Activated naive CD4-positive, alpha-beta T cell treated with anti-CD3 and anti-CD28 coated beads, Interleukin-2, amount 50 U/mL, for 72 hours (primary cell): ENCODE measurements at places on chromosomes 16 and 17. TPM values are rescaled to one million over a fixed set of nuclear protein-coding genes. Genes with fewer than 3 reads are reported as not detected.

GRCh38 chr17:60825351-60825750 lies 147.7 kb downstream of the BCAS3 start:
- no peak for DNase-seq

- DNase-seq: no peak
Observed at GRCh38 chr17:62668091-62668804, 40.8 kb downstream of the MRC2 start.

The PNMT gene
- 0.64 TPM for total RNA-seq

The JPT2 gene
- 66.5 TPM for total RNA-seq

DNA sequence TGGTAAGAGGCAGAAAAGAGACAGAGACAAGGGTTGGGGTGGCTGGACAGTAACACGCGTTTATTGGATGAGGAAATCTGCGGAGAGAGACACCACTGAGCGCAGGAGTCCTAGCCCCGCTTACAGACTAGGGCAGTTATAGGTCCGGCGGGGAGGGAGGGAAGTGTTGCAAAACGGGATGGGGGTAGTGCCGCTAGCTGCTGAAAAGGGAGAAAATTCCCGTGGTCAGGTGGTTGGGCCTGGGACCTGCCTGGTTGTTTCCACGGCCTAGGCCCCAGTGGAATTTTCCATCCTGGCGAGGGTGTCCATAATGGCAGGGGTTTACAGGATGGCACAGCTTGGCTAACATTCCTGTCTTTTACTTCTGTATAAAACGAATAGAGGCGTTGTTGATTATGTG lies 5.5 kb upstream of the CPHXL2 start:
- DNase-seq: no peak

DNA sequence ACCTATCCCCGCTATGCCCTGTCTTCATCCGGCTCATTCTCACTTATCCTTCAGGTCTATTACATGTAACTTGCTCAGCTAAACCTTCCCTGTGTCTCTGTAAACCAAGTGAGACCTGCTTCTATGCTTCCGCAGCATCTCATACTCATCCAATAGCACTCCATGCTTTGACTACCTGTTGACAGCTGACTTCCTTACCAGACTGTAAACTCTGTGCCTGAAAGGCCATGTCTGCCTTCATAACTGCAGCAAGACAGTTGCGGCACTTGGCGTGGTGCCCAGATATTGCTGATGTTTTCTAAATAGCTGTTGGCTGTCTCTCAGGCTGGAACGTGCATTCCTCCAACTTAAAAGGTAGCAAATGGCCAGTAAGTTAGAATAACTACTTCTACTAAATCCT lies 1.8 kb upstream of the OR1E1 start:
- DNase-seq: no peak

DNA sequence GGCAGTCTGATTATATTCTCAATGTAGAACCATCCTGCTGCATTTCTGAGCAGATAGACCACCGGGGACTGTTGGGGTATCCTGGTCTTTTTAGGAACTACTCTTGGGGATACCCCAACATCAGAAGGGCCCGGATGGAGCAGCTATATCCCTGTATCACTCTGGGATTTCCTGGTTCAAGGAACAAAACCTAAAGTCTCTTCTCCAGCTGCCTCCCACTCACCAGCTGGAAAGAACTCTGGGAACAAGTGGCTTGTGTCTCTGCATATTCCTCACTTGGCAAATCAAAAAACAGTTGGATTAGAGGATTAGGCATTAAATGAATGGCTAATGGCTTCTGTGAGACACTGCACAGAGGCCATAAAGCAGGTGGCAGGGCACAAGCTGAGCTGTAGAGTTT lies 62.3 kb upstream of the HS3ST2 start:
- DNase-seq: no peak

DNA sequence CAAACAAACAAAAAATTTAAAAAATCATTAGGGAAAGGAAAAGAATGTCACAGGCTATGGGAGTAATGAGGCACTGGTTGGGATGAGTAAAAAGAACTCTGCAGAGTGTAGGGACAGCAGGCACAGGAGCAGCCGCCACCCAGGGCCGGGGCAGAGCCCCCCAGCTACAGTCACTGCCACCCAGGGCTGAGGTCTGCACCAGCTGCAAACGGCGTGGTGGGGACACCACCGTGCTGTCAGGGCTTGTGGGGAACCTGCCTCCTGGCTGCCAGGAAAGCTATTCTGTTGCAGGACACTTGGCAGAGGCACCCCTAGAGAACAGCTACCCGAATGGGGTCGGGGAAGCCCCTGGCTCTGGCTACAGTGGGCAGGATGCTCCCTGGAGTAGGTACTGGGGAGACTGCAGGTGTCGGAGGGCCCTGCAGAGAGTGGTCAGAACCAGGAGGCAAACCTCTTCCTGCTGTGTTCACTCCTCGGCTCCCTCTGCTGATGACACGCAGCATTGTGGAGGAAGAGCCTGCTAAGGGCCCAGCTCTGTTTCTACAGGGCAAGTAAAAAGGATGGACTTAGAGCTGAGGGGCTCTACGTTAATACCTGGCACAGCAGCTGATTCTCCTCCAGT lies 32.3 kb upstream of the CAPN15 start:
- DNase-seq: no peak

- no peak for DNase-seq
Observed at GRCh38 chr17:63735691-63736090, 5.9 kb downstream of the STRADA start.

DNA sequence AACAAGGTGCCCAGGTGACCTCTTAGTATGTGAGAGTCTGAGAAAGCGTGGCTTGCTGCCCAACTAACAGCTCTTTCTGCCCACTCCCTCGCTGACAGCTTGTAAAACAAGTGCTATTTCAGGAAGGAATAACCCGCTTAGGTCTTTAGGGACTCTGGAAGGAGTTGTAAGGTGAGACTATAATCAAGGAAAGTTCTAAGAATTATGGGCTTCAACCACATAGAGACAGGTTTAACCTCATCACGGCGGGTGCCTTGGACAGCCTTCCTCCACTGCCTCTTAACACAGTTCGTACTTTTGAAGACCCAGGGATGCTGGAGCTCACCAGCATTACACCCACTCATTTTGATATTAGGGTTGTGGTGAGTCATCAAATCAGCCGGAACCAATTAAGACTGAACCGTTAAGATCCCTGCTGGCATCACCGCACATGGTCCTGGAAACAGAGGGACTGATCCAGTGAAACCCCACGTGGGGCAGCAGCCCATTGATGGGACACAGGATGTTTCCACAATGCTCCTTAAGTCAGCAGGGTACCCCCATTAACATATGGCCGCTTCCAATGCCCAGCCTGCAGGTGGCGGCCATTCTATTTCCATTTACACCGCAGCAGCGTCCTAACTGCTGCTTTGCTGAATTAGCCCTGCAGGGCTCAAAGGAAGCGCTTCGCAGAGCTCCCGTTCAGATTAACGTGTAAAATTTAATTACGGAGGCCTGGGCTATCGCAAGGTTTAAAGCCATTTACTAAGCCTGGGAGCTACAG lies 176.6 kb upstream of the SDK2 start:
- no peak for DNase-seq

The TBC1D3K gene
- not detected for total RNA-seq
